ENCODE measurements at places on chromosomes 11 and 22. TPM values are rescaled to one million over a fixed set of nuclear protein-coding genes. Genes with fewer than 3 reads are reported as not detected.

DNA sequence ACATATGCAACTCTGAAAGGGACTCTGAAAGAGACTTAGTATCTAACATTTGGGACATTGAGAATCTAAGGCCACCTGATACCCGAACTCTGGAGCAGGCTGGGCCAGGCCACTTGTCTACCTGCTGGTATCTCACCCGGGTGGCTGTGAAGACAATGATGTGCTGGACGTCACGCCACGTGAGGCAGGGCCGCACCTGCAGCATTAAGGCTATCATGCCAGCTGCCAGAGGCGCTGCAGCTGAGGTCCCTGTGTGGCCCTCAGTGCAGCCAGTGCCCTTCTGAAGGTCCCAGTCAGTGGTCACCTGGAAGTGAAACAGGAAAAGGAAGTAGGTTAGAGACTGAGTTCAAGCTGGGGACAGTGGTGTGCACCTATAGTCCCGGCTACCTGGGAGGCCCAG, 12.4 kb downstream of the PCSK7 start:
- DNase-seq = no peak

Gene NOX4
- total RNA-seq = 3.3 TPM

Gene FAT3
- total RNA-seq = 20.9 TPM

Gene OR10D3
- total RNA-seq = not detected

Gene OR52H1
- total RNA-seq = not detected

Data from neural progenitor cell (in vitro differentiated cells).